Mammary microvascular endothelial cell (primary cell): ENCODE measurements at places on chromosomes 12 and 14. TPM values are rescaled to one million over a fixed set of nuclear protein-coding genes. Genes with fewer than 3 reads are reported as not detected.

The POLR3B gene
- 11.9 and 18.1 TPM in 2 replicates for total RNA-seq

The PTGDR gene
- total RNA-seq, result not detected in 2 replicates

The CRACR2A gene
- 11.6 and 18.3 TPM in 2 replicates for total RNA-seq

The LTB4R gene
- total RNA-seq, result 12.9 and 16.3 TPM in 2 replicates

The KRT77 gene
- total RNA-seq, result not detected in 2 replicates

The TAS2R31 gene
- total RNA-seq, result 0.15 TPM in 1 of 2 replicates, not detected in the other
